ENCODE measurements at places on chromosomes 16 and 17.

DNA sequence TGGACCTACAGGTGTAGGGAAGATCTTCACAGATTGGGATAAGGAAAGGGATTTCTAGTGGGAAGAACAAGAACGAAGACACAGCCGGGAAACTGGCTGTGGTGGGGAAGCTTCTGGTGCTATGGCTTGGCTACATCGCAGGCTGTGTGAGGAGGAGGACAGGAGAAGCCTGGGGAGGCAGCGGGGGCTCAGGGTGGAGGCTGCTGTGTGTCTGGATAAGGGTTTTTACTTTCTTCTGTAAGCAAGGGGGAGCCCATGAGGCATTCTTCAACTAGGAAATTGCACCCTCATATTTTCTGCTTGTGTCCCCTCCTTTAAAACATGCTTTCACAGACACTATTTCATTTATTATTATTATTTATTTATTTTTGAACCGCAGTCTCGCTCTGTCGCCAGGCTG lies 2.9 kb upstream of the RHBDF2 start:
- no peak for DNase-seq

- peak; percentile 72 for DNase-seq
Measured at GRCh38 chr17:78168903-78169793, 767 bp downstream of the SYNGR2 start.

- no peak for DNase-seq
Measured at GRCh38 chr16:66054095-66054494, 312.4 kb upstream of the CDH5 start.

DNA sequence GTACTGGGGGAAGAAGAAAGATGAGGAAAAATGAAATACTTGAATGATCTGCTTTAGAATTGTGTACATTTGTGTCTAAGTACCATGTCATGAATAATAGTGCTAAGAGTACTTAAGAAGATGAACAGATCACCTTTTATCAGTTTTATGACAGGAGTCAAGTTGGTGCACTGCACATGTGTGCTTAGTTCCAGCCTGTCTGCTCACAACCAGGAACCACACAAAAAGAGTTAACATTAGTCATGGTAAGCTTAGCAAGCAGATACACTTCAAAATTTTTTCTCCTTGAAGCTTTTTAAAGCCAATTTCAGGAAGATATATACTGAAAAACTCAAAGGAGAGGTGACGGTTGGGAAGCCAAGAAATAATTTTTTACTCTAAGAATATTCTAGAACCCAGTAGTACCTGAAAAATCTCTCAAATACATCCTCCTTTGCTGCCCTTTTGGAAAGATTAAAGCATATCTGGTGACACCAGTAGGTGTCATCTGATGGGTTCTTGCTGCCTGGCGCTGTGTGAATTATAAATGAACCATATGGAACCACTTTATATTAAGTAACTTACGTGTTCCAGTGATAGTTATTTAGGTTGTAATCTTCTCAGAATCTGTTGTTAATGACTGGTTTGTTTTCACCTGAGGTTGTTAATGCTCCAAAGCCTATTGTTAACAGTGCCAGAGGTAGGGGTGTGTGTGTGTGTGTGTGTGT lies 93.4 kb downstream of the MSI2 start:
- DNase-seq = no peak

- no peak for DNase-seq
Measured at GRCh38 chr17:31935512-31935911, 1.3 kb upstream of the SUZ12 start.

DNA sequence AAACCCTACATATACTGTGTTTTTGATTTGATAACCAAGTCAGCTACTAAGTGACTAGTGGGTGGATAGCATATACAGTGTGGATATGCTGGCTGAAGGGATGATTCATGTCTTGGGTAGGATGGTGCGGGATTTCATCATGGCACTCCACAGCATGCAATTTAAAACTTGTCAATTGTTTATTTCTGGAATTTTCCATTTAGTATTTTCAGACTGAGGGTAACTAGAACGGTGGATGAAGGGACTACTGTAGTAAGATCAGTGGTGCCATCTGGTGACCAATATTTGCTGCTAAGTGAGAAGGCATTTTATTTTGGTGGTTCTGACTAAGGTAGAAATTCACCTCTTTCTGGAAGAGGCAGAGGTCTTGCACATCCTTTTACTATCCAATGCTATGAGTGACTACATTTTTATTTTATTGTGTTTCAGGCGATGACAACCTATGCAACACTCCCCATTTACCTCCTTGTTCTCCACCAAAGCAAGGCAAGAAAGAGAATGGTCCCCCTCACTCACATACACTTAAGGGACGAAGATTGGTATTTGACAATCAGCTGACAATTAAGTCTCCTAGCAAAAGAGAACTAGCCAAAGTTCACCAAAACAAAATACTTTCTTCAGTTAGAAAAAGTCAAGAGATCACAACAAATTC lies 3.1 kb downstream of the CDC6 start:
- peak; percentile 60 for DNase-seq

DNA sequence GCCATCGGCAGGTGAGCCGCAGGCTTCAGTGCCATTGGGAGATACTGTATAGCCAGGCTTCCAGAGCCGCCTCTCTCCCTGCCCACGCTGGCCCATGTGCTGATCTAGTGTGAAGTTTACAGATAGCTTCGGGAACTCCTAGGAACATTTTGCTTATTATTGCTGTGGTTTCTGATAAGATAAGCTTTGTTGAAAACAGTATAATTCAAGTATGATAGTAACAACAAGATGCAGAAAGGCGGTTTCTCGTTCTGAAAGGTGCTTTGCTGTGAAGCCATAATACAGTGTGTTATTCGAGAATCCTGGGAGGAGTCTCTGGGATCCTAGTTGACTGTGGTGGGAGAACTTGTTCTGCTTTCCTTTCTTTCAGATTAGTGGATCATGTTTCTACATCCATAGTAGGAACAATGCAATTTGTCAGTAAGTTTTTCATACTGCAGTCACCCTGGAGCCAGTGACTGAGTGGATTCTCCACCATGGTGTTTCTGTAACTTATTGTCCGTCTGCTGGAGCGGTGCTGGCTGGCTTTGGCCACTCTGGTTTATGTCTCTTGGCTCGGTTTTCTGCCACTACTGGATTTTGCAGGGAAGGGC lies 31.5 kb downstream of the RAB11FIP3 start:
- DNase-seq = no peak

DNA sequence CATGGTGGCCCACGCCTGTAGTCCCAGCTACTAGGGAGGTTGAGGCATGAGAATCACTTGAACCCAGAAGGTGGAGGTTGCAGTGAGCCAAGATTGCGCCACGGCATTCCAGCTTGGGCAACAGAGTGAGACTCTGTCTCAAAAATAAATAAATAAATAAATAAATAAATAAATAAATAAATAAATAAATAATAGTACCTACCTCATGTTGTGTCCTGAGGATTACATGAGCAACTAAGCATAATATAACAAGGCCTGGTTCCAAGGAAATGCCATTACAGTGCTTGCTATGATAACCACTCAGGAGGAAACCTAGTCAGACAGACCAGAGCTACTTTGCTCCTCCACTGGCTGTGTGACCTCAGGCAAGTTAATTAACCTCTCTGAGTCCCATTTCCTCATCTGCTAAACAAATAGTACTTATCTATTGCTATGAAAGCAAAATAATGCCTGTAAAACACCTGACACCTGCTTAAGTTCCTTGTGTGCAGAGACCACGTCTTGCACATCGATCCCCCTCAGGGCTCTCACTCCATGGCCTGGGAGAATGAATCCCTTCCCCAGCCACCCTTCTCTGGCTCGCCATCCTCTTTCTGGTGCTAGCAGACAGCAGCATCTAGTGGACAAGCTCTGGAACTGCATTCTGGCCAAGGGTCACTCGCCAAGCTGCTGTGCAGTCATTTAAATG lies 7.5 kb downstream of the EPOP start:
- DNase-seq = peak; percentile 77

- no peak for DNase-seq
Measured at GRCh38 chr17:79775632-79776031, 2.3 kb upstream of the CBX2 start.

- no peak for DNase-seq
Measured at GRCh38 chr17:47757386-47757785, 24.4 kb downstream of the TBX21 start.

DNA sequence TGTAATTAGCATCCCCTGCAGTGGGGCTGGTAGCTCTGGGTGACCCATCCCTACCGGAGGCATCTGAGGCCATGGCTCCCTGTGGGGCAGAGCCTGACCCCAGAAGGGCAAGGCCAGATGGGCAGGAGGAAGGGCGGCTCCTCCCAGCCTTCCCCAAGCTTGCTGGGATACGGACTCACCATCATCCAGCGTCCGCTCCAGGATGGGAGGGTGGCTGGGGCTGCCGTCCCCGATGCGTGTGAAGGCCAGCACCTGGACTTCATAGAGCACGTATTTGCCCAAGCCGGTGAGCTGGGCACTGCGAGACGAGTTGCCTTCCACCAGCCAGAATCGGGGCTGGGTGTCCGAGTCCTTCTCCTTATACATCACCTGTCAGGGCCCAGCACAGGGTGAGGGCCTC lies 81.6 kb upstream of the CDC42EP4 start:
- no peak for DNase-seq

GRCh38 chr17:48558057-48558830 lies 13.3 kb upstream of the HOXB2 start:
- DNase-seq = no peak

GRCh38 chr17:82560252-82560642 lies 40.7 kb downstream of the FOXK2 start:
- no peak for DNase-seq

- no peak for DNase-seq
Measured at GRCh38 chr17:79965806-79966205, 69.9 kb downstream of the TBC1D16 start.

DNA sequence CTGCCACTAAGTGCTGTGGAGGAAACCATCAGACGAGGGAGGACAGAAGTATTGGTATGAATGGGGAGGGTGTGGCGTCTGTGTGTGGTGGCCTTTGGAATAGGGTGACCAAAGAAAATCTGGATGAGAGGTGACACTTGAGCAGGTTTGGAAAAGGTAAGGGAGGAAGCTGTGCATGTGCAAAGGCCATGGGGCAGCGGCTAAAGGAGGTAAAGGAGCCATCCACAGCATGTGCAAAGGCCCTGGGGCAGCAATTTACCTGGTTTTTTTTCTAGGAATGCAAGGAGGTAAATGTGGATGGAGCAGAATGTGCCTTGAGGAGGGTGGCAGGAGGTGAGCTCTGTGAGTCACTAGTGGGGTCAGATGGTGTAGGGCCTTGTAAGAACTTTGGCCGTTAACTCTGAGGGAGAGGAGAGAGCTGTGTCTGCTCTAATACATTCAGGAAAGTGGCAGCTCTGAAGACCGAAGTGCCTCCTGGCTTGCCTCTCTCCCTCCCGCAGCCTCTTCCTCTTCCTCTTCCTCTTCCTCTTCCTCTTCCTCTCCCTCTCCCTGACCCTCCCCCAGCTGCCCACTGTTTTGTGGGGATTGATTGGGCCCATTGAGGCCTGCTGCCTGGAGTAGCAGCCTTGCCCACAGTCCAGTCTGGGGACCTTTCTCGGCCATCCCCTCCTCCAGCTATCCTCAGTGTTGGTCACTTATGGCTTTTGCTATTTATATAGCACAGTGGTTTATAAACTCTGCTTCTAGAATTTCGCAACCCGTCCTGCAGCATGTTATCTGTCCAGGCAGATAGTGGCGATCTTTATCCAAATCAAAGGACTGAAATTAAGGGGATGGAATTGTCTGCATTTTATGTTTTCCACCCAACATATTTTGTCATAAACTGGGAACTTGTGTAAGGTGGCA lies 38.7 kb downstream of the CMIP start:
- no peak for DNase-seq

GRCh38 chr16:62249069-62249468 lies 212.8 kb upstream of the CDH8 start:
- DNase-seq = no peak

DNA sequence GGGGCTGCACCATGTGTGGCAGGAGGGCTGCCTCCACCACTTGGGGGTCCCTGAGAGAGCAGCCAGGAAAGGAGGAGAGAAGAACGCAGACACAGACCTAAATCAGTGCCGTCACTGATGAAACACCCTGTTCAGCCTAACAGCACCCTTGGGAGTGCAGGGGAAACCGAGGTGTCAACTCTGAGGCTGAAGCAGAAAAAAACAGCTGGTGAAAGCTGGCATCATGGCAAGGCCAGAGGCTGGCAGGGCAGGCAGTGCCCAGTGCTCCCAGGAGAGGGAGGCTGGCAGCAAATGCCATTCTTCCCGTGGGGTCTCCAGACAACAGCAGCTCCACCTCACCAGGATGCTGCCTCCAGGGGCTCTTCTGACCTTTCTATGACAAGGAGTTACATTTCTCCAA lies 23.1 kb downstream of the SPHK1 start:
- no peak for DNase-seq

DNA sequence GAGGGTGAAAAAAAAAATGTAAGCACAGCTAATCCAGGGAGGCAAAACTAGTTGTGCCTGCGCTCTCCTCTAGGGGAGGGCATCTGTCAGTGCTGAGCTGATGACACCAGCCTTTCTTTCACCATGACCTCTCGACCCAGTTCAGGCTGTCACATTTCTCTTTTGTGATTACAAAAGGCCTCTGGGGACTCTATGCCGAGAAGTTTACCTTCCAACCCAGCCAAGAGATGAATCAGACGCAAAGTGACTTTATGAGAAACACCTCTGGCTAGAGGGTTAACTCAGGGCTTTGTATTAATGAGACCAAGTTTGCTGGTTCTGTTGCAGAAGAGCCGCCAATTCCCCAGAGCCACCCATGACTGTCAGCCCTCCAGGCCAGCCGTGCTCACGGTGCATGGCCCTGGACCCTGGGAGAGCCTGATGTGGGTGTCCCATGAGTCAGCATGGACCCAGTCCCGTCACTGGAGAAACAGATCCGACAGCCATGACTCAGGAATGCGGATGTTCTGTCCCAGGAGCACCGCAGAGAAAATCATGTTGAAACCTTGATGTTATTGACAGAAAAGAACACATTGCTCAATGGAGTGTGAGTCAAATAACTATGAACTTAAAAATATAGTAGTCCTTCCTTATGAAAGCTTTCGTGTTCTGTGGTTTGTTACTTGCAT lies 437.2 kb downstream of the HS3ST3B1 start:
- peak; percentile 99 for DNase-seq

DNA sequence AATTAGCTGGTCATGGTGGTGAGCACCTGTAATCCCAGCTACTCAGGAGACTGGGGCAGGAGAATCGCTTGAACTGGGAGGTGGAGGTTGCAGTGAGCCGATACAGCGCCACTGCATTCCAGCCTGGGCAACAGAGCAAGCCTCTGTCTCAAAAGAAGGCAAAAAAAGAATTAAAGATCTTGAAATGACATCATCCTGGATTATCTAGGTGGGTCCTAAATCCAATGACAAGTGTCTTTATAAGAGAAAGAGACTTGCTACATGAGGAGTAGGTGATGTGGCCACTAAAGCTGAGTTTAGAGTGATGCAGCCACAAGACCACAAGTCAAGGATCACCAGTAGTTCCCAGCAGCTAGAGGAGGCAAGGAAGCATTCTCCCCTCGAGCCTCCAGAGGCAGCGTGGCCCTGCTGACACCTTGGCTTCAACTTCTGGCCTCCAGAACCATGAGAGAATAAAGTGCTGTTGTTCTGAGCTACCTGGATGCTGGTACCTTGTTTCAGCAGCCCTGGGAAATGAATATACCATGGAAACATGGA lies 15.8 kb downstream of the CIITA start:
- no peak for DNase-seq

DNA sequence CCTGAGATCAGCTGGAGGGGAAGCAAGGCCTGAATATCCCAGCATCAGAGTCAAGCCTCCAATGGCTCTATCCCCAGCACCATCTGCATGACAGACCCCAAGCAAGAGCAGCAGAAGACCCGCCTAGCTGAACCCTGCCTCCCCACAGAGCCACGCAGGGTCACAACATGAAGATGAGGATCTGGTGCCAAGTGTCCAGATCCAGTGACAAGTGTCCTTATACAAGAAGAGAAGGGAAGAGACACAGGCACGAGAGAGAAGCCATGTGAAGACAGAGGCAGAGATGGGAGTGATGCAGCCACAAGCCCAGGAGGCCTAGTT lies 28.9 kb downstream of the TNFRSF13B start:
- DNase-seq = no peak

GRCh38 chr16:84369938-84370627 lies 1.7 kb downstream of the ATP2C2 start:
- DNase-seq = peak; percentile 54

Measured in RWPE1 (cell line).